ENCODE measurements at places on chromosomes 2 and 18. TPM values are rescaled to one million over a fixed set of nuclear protein-coding genes. Genes with fewer than 3 reads are reported as not detected.

LYPD6 gene
- polyA plus RNA-seq: not detected

EVA1A gene
- 0.68 TPM for polyA plus RNA-seq

PAX8 gene
- polyA plus RNA-seq: 0.52 TPM

ACTG2 gene
- 0.13 TPM for polyA plus RNA-seq

KIAA2012 gene
- not detected for polyA plus RNA-seq

SMAD4 gene
- 48.6 TPM for polyA plus RNA-seq

SLC4A5 gene
- polyA plus RNA-seq: 1.5 TPM

RAB17 gene
- not detected for polyA plus RNA-seq

WNT10A gene
- 1.2 TPM for polyA plus RNA-seq

LYG2 gene
- polyA plus RNA-seq: not detected

RESP18 gene
- polyA plus RNA-seq: not detected

RAX gene
- polyA plus RNA-seq: not detected

SNORC gene
- polyA plus RNA-seq: not detected

SIX3 gene
- polyA plus RNA-seq: not detected
